T-cell (primary cell): ENCODE measurements at places on chromosomes 7 and 10.

DNA sequence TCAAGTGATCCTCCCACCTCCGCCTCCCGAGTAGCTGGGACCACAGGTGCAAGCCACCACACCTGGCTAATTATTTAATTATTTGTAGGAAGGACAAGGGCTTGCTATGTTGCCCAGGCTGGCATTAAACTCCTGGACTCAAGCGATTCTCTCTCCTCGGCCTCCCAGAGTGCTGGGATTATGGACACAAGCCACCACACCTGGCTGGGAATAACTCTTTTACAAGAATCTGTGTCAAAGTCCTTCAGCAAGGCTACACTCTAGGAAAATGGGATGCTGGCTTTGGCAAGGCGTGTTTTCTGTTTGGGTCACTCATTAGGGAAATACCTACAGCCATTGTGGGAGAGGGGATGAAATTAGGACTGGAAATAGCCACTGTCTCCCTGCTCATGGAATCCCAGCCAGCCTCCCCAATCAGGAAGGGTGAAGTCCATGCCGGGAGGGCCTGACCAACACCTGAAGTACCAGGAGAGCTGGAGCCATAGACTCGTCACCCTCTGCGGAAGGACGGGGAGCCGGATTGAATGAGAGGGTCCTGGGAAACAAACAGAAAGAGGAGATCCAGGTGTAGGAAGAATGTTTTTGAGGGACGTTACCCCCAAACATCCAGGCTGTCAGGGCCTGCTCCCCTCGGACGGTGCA lies 72.2 kb upstream of the MYL10 start:
- no peaks in the 10 kb centered on the region for H3K27me3 ChIP-seq
- no peaks in the 10 kb centered on the region for H3K4me1 ChIP-seq

- H3K4me1 ChIP-seq: no peaks in the 10 kb centered on the region
- no peaks in the 10 kb centered on the region for H3K27me3 ChIP-seq
- no peak overlapping the region for H3K27ac ChIP-seq
- no peak overlapping the region for H3K4me3 ChIP-seq
- no peak for DNase-seq
These were observed 11.2 kb upstream of the OPALIN start for GRCh38 chr10:96369890-96370583.

GRCh38 chr10:129046962-129047361 lies 420.1 kb upstream of the MGMT start:
- H3K4me1 ChIP-seq: peaks cover 6% of the 10 kb centered on the region
- no peak overlapping the region for H3K27ac ChIP-seq
- no peak for DNase-seq
- H3K27me3 ChIP-seq: no peaks in the 10 kb centered on the region
- no peak overlapping the region for H3K4me3 ChIP-seq

GRCh38 chr10:114172776-114173602 lies 1.0 kb downstream of the CCDC186 start:
- no peaks in the 10 kb centered on the region for H3K27me3 ChIP-seq
- H3K4me3 ChIP-seq: peak overlapping the region; percentile 82
- H3K27ac ChIP-seq: peak overlapping the region; percentile 79
- DNase-seq: no peak

DNA sequence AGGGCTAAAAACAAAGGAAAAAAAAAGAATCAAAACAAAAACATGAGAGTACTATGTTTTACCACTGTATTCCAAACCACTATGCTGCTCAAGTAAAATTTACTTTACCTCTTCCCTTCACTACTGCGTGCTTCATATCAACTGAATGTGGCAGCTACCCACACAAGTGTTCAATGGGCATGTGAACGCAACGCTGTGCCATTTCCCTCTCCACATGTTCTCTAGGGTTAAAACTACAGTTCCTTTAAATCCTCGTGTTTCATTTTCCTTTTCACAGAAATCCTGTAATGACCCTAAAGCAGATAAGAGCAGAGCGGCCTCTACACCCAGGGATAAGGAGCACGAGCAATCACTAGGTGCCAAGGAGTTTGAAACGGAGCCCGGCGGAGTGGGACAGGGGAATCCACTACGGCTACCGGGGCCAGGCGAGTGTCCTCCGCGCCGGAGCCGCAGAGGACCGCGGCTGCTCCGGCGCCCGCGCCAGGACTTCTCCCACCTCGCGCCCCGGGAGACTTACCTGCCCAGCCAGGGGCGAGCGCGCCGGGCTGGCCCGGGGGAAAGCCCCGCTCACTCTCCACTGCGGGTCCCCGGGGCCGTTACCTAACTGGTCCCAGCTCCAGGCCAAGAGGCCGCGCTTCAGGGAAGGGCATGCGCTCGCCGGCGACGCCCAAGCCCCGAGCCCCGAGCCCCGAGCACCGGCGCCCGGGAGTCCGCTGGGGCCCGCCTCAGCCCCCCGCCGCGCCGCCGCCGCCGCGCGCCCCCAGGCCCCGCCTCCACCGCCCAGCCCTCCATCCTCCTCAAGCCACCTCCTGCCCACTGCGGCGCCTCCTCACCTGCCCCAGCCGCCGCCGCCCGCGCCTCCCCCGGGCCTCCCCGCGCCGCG lies 711 bp downstream of the NAMPT start:
- no peaks in the 10 kb centered on the region for H3K27me3 ChIP-seq
- peak overlapping the region; percentile 75 for H3K4me3 ChIP-seq
- H3K27ac ChIP-seq: peak overlapping the region; percentile 88
- H3K36me3 ChIP-seq: no peaks in the 10 kb centered on the region
- peak; percentile 36 for DNase-seq

- no peak overlapping the region for H3K27ac ChIP-seq
- no peaks in the 10 kb centered on the region for H3K27me3 ChIP-seq
- no peaks in the 10 kb centered on the region for H3K36me3 ChIP-seq
- no peak overlapping the region for H3K4me3 ChIP-seq
- no peak for DNase-seq
These were observed 256.3 kb downstream of the SORCS1 start for GRCh38 chr10:106908225-106908624.

GRCh38 chr7:94907026-94907810 lies at the start of gene PPP1R9A:
Gene PPP1R9A, plus strand, starts transcription at chr7:94907594. Its CDS starts 2,520 bp downstream, at chr7:94910114.
- no peak for DNase-seq
- H3K4me1 ChIP-seq: no peaks in the 10 kb centered on the region
- no peak within 1 kb of the TSS for H3K4me3 ChIP-seq
- H3K36me3 ChIP-seq: no peaks in the 10 kb centered on the region

- no peaks in the 10 kb centered on the region for H3K36me3 ChIP-seq
- no peaks in the 10 kb centered on the region for H3K27me3 ChIP-seq
- no peak for DNase-seq
- H3K4me1 ChIP-seq: peaks cover 2% of the 10 kb centered on the region
- H3K27ac ChIP-seq: no peak overlapping the region
- H3K4me3 ChIP-seq: no peak overlapping the region
These were observed 13.5 kb downstream of the SFMBT2 start for GRCh38 chr10:7397049-7398035.

- no peaks in the 10 kb centered on the region for H3K27me3 ChIP-seq
- DNase-seq: no peak
- no peak overlapping the region for H3K27ac ChIP-seq
These were observed 114.5 kb downstream of the HIP1 start for GRCh38 chr7:75624134-75624832.

DNA sequence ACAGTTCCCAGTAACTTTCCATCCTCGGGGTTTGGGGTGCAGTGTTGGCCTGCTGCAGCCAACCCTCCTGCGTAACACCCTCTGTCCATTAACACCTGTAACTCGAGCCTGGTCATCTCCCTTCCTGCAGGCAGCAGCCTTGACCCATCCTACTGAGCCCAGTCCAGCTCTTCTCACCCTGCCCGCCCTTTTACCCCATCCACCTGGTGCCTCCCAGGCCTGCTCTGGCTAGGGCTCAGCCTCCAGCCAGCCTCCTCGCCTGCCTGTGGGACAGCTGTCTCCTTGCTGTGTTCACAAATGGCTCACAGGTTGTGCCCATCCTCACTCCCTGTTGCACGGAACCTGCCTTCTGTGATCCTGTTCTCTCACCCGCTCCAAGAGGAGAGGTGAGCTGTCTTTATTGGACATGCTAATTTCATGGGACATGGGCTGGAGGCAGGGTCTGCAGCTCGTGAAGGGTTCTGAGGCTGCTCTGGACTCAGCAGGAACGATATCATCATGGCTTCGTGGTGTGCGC lies 277.2 kb upstream of the TCERG1L start:
- no peaks in the 10 kb centered on the region for H3K4me1 ChIP-seq
- H3K4me3 ChIP-seq: no peak overlapping the region
- no peak overlapping the region for H3K27ac ChIP-seq
- no peak for DNase-seq
- H3K36me3 ChIP-seq: no peaks in the 10 kb centered on the region

GRCh38 chr7:151673216-151673615 lies 153.5 kb upstream of the RHEB start:
- no peaks in the 10 kb centered on the region for H3K27me3 ChIP-seq
- H3K36me3 ChIP-seq: peaks cover 8% of the 10 kb centered on the region
- H3K27ac ChIP-seq: no peak overlapping the region

DNA sequence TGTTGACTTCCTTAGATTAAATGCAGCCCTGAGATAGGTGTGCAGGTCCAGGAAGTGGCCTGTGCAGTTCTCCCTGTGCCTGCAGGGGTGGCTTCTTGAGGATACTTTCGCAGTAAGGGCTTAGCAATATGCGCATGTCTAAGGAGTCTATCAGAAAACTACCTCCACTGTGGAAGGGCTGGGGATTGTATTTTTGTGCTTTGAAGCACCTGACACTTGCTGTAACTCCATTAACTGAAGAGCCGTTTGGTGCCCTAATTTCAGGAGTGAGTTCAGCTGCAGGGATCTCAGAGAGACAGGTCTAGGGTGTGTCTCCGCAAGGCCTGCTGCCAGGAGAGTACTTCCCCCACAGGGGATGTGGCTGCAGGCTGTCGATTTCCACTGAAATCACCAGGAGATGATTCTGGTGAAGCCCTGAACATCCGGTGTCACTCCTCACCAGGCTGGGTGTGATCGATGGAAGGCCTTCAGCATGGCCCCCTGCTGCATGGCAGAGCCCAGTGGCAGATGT lies 35.5 kb downstream of the IKZF1 start:
- peak overlapping the region; percentile 88 for H3K27ac ChIP-seq
- no peaks in the 10 kb centered on the region for H3K36me3 ChIP-seq
- no peaks in the 10 kb centered on the region for H3K27me3 ChIP-seq
- peak overlapping the region; percentile 42 for H3K4me3 ChIP-seq
- DNase-seq: peak; percentile 71

GRCh38 chr7:51229106-51229537 lies 87.5 kb downstream of the COBL start:
- no peaks in the 10 kb centered on the region for H3K27me3 ChIP-seq
- no peaks in the 10 kb centered on the region for H3K4me1 ChIP-seq
- no peak overlapping the region for H3K27ac ChIP-seq
- DNase-seq: no peak

- no peak overlapping the region for H3K4me3 ChIP-seq
- no peaks in the 10 kb centered on the region for H3K36me3 ChIP-seq
- H3K27ac ChIP-seq: no peak overlapping the region
- no peak for DNase-seq
- H3K4me1 ChIP-seq: no peaks in the 10 kb centered on the region
These were observed 94.1 kb downstream of the LRRC4 start for GRCh38 chr7:127937066-127937680.

DNA sequence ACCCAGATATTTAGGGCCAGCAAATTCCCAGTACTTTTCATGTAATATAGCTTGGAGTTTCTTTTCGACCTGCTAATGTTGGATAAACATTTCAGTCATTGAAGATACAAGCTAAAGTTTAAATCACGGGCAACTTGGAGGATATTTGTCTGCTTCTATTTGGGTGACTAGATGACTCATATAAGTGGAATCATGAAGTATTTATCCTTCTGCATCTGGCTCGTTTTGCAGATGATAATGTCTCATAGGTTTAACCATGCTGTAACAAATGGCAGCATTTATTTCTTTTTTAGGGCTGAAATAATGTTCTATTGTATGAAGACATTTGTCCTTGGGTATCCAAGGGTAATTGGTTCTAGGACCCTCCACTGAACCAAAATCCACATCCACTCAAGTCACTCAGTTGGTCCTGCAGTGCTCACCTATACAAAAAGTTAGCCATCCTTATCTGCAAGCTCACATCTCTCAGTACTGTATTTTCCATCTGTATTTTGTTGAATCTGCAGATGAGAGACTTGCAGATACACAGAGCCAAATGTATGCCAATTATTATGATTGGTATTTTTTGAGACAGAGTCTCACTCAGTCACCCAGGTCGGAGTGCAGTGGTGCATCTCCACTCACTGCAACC lies 187.2 kb upstream of the CSTF2T start:
- DNase-seq: no peak
- no peaks in the 10 kb centered on the region for H3K4me1 ChIP-seq
- no peak overlapping the region for H3K27ac ChIP-seq
- no peaks in the 10 kb centered on the region for H3K36me3 ChIP-seq

GRCh38 chr10:11295492-11295891 lies 277.8 kb downstream of the CELF2 start:
- H3K36me3 ChIP-seq: peaks cover 92% of the 10 kb centered on the region
- no peak overlapping the region for H3K4me3 ChIP-seq
- no peaks in the 10 kb centered on the region for H3K4me1 ChIP-seq
- no peak overlapping the region for H3K27ac ChIP-seq

DNA sequence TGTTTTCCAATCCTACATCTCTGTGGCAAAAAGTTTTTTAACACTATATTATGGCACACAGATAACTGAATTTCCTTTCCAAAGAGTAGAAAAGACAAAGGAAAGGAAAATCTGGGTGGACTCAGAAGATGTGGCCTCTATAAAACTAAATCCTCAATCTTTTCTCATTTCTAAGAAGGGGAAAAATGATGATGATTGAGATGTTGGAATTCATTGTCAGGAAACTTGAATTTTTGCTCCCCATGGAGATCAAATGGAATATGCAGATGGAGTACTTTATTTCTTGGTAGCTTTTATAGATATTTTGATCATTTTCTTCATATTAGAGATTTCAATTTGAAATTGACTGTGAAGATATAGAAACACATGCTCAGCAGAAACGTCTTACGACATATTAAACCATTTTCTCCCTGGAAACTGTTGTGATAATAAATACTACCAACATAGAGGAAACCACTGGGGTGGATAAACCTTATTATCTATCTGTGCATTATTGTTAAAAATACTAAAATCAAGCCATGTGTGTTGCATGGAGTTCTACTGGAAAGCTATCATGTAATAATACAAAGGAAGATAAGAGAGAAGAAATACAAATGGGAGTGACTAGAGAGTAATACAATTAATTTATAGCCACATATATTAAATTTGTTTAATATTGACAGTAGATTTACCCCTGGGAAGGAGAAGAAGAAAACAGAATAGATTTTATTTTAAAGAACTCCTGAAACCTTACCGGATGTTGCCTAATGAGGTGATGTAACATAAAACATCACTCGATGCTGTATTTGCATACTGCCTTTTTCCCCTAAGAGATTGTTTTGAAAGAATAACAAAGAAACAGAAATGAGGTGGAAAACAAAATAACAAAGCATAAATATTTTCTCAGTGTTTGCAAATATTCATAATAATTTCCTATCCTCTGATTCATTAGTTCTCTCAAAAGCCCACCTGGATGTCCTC lies 931.2 kb upstream of the C7orf33 start:
- no peak overlapping the region for H3K4me3 ChIP-seq
- no peaks in the 10 kb centered on the region for H3K36me3 ChIP-seq
- H3K4me1 ChIP-seq: no peaks in the 10 kb centered on the region
- DNase-seq: no peak
- H3K27me3 ChIP-seq: no peaks in the 10 kb centered on the region

- H3K36me3 ChIP-seq: no peaks in the 10 kb centered on the region
- peaks cover 7% of the 10 kb centered on the region for H3K4me1 ChIP-seq
- no peak overlapping the region for H3K27ac ChIP-seq
These were observed 5.7 kb upstream of the GOT1 start for GRCh38 chr10:99435986-99436638.
